Activated T-cell treated with anti-CD3 and anti-CD28 coated beads, Interleukin-2, amount 50 U/mL, for 48 hours (primary cell): ENCODE measurements at places on chromosomes 12 and 14.

GRCh38 chr14:61467296-61467695, 145.9 kb downstream of the PRKCH start:
- no peak for DNase-seq

DNA sequence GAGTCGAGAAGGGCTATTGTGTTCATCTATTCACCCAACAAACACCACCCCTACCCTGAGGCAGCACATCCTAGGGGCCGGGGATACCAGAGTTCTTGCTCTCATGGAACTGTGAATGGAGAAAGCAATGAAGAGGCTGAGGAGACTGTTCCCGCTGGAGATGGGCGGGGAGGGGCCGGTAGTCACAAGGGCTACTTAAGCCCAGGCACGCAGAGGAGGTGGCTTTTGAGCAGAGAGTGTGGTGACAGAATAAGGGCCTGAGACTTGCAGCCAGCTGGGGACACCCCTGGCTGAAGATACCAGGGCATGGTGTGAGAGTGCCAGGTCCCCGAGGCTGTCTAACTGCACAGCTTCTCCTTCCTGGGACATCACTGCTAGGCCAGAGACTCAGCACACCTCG, 114.1 kb upstream of the EVL start:
- DNase-seq: no peak

DNA sequence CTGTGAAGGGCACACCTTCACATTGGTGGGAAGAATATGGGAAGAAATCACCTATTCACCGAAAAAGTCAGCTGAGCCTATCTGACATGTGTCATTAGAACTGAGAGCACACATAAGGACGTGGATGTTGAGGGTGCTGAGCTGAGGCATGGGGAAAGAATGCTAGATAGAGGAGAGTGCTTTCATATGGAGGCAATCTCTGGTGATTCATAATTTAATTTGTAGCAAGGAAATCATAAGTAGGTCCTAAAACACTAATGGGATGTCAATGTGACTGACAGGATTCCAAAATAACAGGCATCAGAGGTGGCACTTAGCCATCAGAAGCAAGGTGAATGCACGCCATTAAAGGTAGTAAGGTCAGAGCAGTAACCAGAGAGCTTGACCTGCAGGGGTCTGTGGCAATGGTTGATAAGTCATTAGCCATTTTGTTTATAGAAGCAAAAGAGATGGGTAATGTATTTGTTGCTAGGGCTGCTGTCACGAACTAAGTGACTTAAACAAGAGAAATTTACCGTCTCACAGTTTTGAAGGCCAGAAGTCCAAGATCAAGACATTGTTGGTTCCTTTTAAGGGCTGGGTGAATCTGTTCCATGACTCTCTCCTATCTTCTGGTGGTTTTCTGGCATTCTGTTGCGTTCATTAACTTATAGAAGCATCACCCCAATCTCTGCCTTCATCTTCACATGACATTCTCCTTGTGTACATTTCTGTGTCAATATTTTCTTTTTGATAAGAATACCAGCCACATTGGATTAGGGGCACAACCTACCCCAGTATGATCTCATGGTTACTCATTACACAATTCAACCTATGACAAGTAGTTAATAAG, 69.3 kb downstream of the ANKS1B start:
- no peak for DNase-seq

DNA sequence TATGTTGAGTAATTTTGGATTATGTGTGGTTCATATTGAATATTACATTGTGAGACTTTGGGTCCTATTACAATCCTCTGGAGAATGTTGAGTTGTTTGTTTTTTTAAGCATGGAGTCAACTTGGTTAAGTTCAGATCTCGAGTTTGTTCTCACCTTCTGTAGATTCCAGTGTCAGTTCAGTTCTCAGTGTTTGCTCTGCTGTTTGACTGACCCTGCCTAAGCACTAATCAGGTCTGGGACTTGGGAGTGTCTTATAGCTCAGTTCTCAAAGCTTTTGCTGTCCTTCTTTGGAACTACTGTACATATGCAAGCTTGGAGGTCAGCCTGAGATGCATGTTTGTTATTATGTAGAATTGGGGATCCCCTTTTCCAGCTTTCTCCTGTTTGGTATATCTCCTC, 63.1 kb downstream of the DIP2B start:
- no peak for DNase-seq

GRCh38 chr14:103002578-103003350, 54.6 kb downstream of the CDC42BPB start:
- no peak for DNase-seq

- DNase-seq: no peak
These were observed 52.0 kb downstream of the NAV3 start for GRCh38 chr12:77882709-77883108.

- DNase-seq: no peak
These were observed 153.1 kb downstream of the BCL11B start for GRCh38 chr14:99118946-99119345.

- DNase-seq: no peak
These were observed 25.3 kb downstream of the C12orf75 start for GRCh38 chr12:105355752-105356151.

- no peak for DNase-seq
These were observed 1970.2 kb upstream of the FLRT2 start for GRCh38 chr14:83559721-83560120.

DNA sequence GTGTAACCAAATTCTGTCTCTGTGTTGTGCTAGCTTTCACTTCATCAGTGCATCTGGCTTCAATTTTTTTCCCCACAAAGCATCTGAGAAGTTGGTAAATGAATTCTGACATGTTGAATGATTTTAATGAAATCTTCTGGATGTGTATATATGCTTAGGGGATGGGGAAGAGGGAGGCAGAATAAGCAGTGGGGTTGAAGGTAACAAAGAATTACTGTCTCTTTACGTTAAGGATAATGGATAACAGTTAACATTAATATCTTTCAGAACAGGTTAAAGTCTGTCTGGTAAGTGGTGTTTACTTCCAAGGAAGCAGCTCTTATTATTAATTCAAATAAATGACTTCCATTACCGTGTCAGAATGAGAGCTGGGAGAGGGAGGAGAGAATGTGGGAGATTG, 261.7 kb downstream of the ERC1 start:
- no peak for DNase-seq

DNA sequence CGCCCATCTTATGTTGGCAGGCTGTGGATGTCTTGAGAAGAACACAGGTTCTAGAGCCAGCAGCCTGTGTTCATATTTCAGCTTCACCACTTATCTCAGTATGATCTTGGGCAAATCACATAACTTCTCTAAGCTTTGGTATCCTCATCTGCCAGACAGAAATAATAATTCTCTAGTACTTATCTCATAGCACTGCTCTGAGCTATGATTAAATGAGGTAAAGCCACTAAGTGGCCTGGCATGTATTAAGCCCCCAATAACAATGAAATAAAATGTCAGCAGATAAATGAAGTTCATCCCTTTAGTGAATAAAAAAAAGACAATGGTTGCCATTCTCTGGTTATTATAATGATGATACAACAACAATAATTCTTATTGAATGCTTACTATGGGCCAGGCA, 104.9 kb upstream of the EEA1 start:
- no peak for DNase-seq

DNA sequence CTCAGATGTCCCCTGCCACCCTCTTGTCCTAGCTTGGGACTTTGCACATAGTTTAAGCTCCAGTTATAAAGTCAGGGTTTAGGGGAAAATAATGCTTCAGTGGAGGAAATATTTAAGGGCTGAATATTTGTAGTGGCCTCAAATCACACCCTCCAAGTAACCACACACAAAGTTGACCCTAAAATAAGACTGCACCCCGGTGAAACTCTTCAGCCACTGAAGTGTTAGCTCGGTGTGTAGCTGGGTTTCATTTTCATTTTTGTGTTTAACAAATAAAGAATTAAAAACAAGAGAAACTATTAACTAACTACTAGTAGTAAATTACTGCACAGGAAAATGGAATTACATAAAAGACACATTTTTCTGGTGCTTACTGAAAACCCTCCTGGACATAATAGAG, 14.8 kb upstream of the BCL11B start:
- no peak for DNase-seq

- DNase-seq: no peak
These were observed 262.7 kb upstream of the ALG10B start for GRCh38 chr12:38053655-38054464.

- no peak for DNase-seq
These were observed 87.7 kb downstream of the PTPRB start for GRCh38 chr12:70549340-70550179.

DNA sequence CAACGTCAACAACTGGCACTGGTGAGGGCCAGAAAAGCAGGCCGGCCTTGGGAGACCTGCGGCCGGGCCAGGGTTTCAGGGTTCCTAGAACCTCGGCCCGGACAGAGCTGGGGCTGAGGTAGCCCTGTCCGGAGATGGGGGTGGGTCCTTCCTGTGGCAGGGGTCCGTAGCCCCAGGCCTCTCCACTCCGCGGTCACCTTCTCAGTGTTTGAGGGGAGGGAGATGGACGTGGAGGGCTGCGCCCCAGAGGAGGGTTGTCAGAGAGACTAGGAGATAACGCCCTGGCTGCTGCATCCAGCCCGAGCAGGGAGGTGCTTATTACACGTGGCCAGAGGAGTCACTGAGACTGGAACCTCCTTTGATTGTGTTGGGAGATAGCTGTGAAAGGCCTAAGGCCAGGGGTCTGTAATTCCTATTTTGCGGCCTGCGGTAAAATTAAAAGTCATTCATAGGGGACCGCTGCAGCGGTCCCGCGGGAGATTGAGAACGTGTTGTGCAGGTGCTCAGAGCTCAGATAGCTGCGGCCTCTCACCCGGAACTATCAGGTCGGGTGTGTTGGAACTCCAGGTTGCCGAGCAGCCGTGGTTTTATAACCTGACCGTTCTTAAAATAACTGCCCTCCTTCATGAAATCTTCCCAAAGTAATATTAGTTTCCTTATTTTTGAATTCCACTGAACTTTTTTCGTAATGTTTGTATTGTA, 507 bp downstream of the AHSA1 start:
- DNase-seq: peak; percentile 63

DNA sequence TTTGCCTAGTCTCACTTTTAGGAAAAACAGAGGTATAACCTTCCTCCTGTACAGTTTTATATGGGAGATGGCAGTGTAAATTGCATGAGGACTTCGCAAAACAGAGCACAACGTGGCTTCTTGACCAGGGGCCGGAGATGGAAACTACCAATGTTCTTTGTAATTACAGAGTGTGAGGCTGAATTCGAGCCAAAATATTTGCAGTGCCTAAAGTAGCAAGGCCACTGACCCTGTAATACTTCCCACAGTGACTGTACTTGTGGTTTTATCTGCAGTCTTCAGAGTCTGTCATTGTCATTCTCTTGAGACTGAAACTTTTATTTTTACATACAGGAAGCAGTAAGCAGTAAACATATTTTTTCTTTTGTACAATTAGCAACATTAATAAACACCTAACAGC, 98.9 kb downstream of the RERG start:
- DNase-seq: no peak

- DNase-seq: no peak
These were observed 101.2 kb upstream of the EGLN3 start for GRCh38 chr14:34051966-34052657.

GRCh38 chr12:27500546-27500945, 23.5 kb upstream of the PPFIBP1 start:
- DNase-seq: no peak
